ENCODE measurements at places on chromosomes 11 and 22.

DNA sequence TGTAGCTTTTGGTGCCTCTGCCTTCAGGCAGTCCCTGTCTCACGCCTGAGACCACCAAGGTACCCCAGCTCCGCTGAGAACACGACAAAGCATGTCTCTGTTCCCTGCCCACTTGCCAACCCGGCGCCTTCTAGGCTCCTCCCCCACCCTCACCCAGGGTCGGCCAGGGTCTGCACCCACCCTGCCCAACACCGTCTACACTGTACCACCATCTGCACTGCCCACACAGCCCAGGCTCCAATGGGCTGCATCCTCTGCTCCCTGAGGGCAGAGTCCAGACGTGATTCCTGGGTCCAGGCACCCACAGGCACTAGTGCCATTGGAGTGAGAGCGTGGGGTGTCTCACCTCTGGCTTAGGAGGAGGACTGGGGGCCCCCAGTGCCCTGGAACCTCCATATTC, 22.8 kb upstream of the ACR start:
- DNase-seq = no peak

GRCh38 chr11:46034041-46034440, 87.2 kb downstream of the PHF21A start:
- no peak for DNase-seq

- DNase-seq = no peak
Observed at GRCh38 chr11:36326524-36327419, 30.7 kb downstream of the PRR5L start.

DNA sequence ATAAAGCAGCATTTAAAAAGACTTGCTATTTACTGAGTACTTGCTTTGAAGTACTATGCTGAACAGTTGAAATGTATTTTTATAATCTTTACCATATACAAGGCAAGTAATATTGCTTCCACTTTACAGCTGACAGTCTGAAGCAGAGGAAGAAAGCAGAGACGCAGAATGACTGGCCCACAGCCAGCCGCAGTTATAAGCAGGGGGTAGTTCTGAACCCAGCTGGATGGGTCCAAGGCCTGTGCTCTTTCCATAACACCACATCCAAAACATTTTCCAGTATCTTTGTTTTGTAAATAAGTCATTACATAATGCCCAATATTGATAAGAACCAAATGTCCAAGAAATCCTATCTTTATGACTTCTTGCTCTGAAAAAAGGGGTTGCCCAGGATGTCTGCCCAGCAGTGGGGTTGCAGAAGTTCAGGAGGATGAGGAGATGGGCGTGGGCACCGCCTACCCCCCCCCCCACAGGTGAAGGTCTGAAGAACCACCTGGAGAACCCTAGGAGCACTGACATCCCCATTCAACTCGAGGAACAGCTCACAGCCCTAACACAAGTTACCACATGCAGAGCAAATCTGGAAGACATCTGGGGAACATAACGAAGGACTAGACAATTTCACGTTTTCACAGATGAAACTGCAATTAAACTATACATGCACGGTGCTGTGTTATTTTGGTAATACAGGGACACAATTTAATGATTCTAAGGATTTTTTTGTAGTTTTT, 24.2 kb upstream of the YPEL1 start:
- DNase-seq = no peak

DNA sequence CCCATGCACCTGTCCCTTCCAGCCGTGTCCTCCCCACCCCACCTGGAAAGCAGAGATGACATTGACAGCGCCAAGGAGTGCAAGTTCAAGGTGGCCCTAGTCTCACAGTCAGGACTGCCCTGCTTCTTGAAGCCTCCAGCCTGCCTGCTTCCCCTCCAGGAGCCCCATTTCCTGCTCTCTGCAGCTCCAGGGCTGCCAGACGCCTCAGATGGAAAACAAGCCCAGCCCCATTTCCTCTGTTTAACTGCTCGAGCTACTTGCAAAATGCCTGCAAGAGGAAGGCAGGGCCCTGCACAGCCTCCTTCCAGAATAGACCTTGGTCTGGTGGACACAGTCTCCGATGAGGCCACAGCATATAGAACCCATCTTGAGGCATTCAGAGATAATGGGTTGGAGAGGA, 5.0 kb upstream of the DGKZ start:
- no peak for DNase-seq

Measured in caudate nucleus (tissue), 63 donors.